Central memory CD4-positive, alpha-beta T cell (primary cell): ENCODE measurements at places on chromosomes 6 and 20.

- no peak for DNase-seq
Observed at GRCh38 chr6:4939241-4939640, 64.6 kb downstream of the RPP40 start.

GRCh38 chr6:86937219-86938079 is at the start of gene HTR1E:
Gene HTR1E (plus strand): TSS chr6:86937528. CDS start chr6:87015335, 77,807 bp downstream.
- no peak for DNase-seq

GRCh38 chr6:33597551-33598322 is 17.7 kb upstream of the BAK1 start:
- no peak for DNase-seq

DNA sequence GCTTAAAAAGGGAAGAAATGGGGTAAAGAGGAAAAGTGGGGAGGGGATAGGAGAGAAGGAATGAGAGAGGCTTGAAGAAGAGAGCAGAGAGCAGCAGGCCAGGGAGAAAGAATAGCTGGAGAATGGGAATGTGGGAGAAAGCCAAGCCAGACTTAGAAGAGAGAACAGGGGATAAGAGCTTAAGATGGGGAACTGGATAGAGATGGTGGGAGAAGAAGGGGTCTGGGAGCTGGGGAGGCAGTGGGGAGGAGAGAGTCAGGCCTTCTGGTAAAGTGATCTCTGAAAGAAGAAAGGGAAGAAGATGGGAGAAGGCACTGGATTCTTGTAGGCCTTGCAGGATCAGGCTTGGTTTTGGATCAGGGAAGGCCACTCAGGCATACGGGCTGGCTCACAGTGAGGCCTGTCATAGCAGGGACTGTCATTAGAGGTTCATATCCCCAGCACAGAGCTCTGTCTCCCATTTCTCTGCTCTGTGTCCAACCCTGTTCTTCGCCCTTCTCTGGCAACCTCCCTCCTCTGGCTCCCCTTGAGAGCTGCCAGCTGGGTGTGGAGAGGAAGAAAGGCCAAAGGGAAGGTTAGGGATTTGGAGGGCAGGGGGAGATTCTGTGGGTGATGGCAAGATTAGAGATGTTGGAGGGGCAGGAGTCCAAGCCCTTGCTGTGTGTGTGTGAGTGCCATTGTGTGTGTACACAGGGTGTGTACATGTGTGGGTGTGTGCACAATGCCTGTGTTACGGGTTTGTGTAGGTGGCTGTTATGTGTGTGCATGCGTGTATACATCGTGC is 9.3 kb downstream of the SYNGAP1 start:
- DNase-seq = no peak

- DNase-seq = no peak
Observed at GRCh38 chr6:17585766-17586490, 14.2 kb upstream of the FAM8A1 start.

DNA sequence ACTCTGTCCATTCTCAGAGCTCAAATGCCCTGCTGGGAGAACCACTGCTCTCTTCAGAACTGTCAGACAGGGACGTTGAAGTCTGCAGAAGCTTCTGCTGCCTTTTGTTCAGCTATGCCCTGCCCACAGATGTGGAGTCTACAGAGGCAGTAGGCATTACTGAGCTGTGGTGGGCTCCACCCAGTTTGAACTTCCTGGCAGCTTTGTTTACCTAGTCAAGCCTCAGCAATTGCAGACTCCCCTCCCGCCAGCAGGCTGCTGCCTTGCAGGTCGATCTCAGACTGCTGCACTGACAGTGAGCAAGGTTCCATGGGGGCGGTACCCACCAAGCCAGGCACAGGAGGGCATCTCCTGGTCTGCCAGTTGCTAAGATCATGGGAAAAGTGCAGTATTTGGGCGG is 21.8 kb upstream of the UFL1 start:
- DNase-seq = peak; percentile 73

GRCh38 chr6:50369996-50370395 is 320.3 kb upstream of the DEFB112 start:
- no peak for DNase-seq

- DNase-seq = no peak
Observed at GRCh38 chr6:62217866-62218265, 68.2 kb downstream of the KHDRBS2 start.

DNA sequence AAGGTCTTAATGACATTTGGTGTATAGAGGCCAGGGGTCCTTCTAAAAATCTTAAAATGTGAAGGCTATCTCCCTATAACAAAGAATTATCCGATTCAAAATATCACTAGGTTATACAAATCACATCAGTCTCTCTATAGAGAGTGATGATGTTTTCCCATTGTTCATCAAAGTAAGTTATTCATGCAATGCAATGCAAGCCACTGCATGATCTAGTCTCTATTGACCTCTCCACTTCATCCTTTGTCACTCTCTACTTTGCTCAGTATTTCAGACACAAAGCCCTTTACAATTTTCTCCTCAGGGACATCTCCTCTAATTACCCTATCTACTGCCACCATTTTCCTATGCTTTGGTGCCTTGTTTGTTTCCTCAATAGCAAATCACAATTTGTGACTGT is 628.0 kb downstream of the HTR1B start:
- no peak for DNase-seq

DNA sequence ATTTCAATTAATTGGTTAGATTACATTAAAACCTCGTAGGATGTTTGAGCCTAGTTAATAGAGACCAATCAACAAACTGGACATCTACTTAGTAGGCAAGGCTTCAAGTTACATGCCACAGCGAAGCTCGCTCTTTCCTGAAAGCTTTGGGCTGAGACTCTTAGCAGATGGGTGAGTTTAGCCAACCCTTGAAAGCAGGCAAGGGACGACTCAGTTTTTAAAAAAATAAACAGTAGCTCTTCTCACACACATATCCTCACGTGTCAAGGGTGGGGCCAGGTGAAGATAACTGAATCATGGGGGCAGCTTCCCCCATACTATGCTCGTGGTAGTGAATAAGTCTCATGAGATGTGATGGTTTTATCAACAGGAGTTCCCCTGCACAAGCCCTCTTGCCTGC is 775 bp downstream of the MTFR2 start:
- DNase-seq = no peak

DNA sequence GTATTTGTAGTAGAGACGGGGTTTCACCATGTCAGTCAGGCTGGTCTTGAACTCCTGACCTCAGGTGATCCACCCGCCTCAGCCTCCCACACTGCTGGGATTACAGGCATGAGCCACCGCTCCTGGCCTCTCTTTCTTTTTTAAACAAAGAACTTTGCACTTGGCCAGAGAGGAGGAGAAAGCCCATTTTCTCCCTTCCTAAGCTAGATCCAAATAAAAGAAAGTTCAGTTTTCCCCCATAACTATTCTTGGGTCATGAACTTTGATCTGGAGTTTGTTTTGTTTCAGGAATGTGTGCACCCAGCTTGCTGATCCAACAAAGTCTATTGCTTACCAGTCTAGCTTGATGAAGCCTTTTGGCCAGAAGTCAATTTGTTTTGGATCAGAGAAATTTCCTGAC is 23.4 kb downstream of the KCNS1 start:
- DNase-seq = no peak

- DNase-seq = no peak
Observed at GRCh38 chr6:169689287-169689686, 12.5 kb downstream of the WDR27 start.

DNA sequence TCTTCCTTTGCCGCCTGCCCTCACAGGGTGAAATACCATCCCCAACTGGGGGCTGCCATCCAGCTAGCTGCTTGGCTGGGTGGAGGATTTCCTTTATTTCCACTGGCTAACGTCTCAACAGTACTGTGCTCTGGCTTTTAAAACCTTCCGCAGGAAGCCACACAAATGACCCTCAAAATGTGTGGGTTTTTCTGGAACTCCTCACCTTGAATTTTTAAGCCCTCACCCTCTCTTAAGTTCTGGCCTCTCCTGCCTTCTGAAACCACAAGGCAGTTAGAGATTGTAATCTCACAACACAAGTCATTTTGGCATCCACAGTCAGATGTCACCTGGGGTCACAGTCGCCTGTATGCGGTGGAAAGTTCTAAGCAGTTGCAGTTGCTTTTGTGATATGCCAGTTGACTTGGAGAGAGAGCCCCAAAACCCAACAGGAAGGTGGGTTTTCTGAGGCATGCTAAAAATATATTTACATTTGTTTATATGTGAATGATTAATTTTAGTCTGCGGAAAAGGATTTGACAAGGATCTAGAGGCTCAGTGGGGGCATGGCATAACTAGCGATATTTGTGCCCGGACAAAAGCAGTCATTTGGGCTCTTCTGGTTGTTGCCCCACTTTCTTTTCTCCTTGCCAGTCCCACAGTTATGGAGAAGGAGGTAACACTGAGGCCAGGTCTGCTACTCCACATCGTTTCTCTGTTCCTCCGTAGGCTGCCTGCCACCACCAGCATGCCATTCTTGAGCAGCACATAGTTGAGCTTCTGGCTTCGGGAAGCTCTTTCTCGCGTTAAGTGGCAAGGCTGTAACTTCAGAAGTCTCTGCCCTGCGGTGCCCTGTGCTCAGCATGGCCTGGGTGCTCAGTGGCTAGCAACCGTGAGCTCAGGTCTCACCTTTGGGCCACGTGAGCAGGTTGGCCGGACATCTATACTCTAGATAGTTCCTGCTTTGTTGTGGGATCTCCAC is 335.3 kb downstream of the CD83 start:
- DNase-seq = peak; percentile 51

DNA sequence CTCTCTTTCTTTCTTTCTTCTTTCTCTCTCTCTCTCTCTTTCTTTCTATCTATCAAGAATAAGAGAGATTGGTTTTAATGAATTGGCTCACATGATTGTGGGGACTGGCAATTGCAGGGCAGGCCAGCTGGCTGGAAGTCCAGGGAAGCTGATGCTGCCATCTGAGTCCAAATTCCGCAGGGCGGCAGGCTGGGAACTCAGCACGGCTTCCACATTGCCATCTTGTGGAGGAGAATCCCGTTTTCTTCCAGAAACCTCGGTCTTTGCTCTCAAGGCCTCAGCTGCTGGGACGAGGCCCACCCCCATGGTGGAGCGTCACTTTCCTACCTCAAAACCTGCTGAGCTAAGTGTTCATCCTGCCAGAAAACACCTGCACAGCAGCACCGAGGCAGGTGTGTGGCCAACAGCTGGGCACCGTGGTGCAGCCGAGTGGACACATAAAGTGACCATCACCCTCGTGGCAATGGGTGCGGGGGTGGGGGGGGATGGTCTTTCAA is 58.8 kb upstream of the SLCO4A1 start:
- no peak for DNase-seq

- DNase-seq = no peak
Observed at GRCh38 chr6:85404564-85405174, 45.2 kb upstream of the NT5E start.

DNA sequence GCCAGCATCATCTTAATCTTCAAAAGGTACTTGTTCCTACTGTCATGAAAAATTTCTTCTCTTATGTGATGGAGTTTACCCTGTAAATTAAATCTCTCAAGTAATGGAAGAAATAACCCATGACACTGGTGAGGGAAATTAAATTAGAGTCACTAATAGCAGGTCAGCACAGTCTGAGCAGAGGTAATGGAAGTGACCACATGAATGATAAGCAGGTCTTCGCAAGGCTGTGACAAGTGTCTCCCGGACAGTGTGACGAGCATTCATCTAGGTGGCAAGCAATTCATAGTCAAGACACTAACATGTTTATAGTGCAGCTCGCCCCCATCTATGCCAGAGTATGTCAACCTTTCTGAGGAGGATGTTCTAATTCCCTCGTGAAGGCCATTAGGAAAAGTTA is 249.2 kb downstream of the FRK start:
- DNase-seq = no peak

GRCh38 chr20:34883809-34884208 is 7.4 kb downstream of the ACSS2 start:
- DNase-seq = no peak

GRCh38 chr20:43840382-43841070 is 74.1 kb upstream of the TOX2 start:
- DNase-seq = no peak

DNA sequence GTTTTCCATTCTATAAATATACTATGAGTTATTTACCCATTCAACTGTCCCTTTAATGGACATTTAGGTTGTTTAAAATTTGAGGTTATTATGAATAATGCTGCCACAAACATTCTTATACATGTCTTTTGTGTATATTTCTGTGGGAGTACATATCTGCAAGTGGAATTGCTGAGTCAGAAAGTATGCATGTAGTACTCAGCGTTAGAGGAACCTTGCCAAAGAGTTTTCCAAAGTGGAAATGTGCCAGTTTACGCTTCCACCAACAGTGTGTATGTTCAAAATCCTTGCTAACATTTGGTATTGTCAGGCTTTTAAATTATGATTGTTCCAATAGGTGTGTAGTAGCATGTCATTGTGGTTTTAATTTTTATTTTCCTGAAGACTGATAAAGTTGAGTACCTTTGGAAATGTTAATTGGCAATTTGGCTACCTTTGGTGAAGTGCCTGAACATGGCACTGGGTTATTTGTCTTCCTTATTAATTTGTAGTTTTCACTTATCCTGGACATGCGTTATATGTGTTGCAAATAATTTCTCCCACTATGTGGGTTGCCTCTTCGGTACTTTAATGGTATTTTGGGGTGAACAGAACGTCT is 341.2 kb downstream of the CD83 start:
- DNase-seq = no peak

DNA sequence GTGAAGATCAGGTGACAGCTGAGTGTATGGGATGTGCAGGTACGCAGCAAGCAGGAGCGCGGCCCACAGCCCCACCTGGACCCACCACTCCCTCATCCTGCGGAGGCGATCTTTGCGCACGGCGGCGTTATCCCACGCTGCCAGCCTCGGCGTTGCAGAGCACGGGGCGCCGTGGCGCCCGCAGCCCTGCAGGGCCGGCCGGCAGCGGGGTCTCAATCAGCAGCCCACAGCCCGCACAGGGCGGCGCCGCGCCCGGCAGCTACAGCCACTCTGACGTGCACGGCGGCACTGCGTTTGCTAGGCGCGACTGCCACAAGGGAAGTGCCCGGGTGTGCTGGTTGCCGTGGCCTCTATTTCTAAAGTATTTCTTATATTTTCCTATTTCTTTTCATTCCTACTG is 46.9 kb downstream of the LAMA2 start:
- no peak for DNase-seq

GRCh38 chr6:24827162-24827561 is 28.4 kb upstream of the ARMH2 start:
- DNase-seq = no peak

GRCh38 chr6:118677193-118677592 is 25.8 kb upstream of the CEP85L start:
- no peak for DNase-seq

GRCh38 chr20:23501926-23502325 is 11.0 kb downstream of the CST8 start:
- DNase-seq = no peak

- DNase-seq = no peak
Observed at GRCh38 chr20:55252521-55252920, 752.8 kb downstream of the CBLN4 start.

DNA sequence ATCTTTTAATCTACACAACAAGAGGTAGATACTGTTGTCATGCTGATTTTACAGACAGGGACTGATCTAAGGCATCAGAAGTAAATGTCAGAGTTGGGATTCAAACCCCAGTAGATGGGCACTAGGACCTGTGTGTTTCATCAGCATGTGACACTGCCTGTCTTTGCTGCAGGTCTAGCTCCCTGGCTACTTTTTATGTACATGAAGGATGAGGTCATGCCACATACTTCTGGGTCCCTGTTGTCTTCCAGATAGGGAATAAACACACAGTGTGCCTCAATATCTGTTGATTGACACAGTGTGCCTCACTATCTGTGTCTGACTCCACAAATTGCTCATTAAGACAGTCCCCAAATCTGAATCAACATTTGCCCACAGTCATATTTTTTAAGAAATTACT is 106.9 kb downstream of the TFAP2B start:
- no peak for DNase-seq
